ENCODE measurements at places on chromosomes 6 and 20. TPM values are rescaled to one million over a fixed set of nuclear protein-coding genes. Genes with fewer than 3 reads are reported as not detected.

LY6G5B gene
- total RNA-seq: 1.6 TPM

PDCD2 gene
- 141 TPM for total RNA-seq

OOEP gene
- not detected for total RNA-seq

POLR1H gene
- 29.7 TPM for total RNA-seq

GPX5 gene
- not detected for total RNA-seq

DOK5 gene
- 4.0 TPM for total RNA-seq

ARFGEF3 gene
- not detected for total RNA-seq

C4A gene
- total RNA-seq: 1.4 TPM

CALHM5 gene
- 7.2 TPM for total RNA-seq

DNA sequence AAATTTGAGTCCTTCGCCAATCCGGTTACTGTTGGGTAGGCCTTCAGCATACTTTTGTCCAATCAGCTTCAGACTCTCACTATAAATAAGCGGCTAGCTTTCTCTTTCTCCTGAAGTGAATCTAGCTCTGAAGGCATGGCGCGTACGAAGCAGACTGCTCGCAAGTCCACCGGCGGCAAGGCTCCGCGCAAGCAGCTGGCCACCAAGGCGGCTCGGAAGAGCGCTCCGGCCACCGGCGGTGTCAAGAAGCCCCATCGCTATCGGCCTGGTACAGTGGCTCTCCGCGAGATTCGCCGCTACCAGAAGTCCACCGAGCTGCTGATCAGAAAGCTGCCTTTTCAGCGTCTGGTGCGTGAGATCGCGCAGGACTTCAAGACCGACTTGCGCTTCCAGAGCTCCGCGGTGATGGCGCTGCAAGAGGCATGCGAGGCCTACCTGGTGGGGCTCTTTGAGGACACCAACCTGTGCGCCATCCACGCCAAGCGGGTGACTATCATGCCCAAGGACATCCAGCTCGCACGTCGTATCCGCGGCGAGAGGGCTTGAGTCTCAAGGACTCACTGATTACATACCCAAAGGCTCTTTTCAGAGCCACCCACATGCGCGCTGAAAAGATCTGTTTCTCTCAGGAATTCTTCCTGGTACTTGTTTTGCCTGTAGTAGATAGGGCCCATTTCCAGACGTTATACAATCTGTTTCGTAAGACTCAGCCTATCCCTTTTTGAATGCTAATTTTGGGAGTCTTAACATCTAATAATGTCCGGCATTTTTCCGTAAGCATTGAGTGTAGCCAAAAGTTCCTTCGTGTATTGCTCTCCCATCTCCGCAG is 102.0 kb downstream of the OR2B2 start:
- peak; percentile 94 for DNase-seq
- H3K36me3 ChIP-seq: no peaks in the 10 kb centered on the region
- peaks cover 39% of the 10 kb centered on the region for H3K4me1 ChIP-seq
- H3K27me3 ChIP-seq: no peaks in the 10 kb centered on the region
- H3K27ac ChIP-seq: peak overlapping the region; percentile 61
- H3K4me3 ChIP-seq: peak overlapping the region; percentile 51

GRCh38 chr6:1013656-1014430 is 298.1 kb upstream of the FOXQ1 start:
- H3K4me3 ChIP-seq: no peak overlapping the region
- H3K4me1 ChIP-seq: peaks cover 6% of the 10 kb centered on the region
- H3K27ac ChIP-seq: no peak overlapping the region
- no peaks in the 10 kb centered on the region for H3K36me3 ChIP-seq
- 0 out of 2 replicates have a peak, but pooled peaks cover 4% of the 10 kb centered on the region for H3K27me3 ChIP-seq
- no peak for DNase-seq

GRCh38 chr20:37886851-37887297 is 16.1 kb upstream of the VSTM2L start:
- H3K4me1 ChIP-seq: no peaks in the 10 kb centered on the region
- H3K27me3 ChIP-seq: no peaks in the 10 kb centered on the region
- DNase-seq: no peak
- no peak overlapping the region for H3K4me3 ChIP-seq

GRCh38 chr6:69888482-69889233 is 22.3 kb downstream of the COL19A1 start:
- no peaks in the 10 kb centered on the region for H3K27me3 ChIP-seq
- H3K27ac ChIP-seq: no peak overlapping the region
- no peaks in the 10 kb centered on the region for H3K4me1 ChIP-seq
- no peak overlapping the region for H3K4me3 ChIP-seq
- H3K36me3 ChIP-seq: no peaks in the 10 kb centered on the region
- no peak for DNase-seq

- no peak for DNase-seq
- no peak overlapping the region for H3K27ac ChIP-seq
- no peak overlapping the region for H3K4me3 ChIP-seq
Observed at GRCh38 chr6:29483735-29484134, 4.0 kb downstream of the MAS1L start.

DNA sequence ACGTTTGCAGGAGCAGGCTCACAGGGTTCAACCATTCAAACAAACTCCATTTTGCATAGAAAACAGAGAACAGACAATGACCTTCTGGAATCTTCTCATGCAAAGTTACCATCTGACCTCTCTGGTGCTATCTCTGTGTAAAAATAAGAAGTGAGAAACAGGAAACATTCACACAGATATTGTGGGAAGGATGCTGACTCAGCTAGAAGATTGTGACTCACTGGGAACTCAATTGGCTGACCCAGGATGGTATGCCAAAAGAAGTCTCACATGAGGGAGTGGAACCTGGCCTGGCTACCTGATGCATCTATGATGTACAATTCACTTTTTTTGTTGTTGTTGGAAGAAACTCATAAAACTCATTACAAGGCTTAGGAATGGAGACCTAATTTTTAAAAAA is 61.1 kb upstream of the TBX18 start:
- no peaks in the 10 kb centered on the region for H3K27me3 ChIP-seq
- DNase-seq: peak; percentile 14
- H3K4me3 ChIP-seq: no peak overlapping the region
- H3K27ac ChIP-seq: no peak overlapping the region

DNA sequence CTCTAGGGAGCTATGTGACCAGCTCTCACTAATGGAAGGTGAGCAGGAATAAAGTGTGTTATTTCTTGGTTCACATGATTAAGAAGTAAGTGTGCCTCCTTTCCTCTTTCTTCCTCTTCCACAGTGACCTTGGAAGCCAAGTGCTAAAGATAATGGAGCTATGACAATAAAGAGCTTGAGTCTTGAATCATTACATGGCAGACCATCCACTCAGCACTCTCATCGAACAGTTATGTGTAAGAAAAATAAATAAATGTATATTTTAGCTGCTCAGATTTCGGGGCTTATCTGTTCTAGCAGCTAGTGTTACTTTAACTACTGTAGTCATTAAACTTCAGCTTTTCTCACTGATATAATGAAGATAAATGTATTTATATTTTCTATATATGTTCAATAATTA is 72.9 kb downstream of the HDGFL1 start:
- H3K36me3 ChIP-seq: no peaks in the 10 kb centered on the region
- H3K4me3 ChIP-seq: no peak overlapping the region
- H3K4me1 ChIP-seq: peaks cover 4% of the 10 kb centered on the region
- H3K27ac ChIP-seq: no peak overlapping the region

- DNase-seq: no peak
- H3K27me3 ChIP-seq: no peaks in the 10 kb centered on the region
- H3K27ac ChIP-seq: no peak overlapping the region
- H3K4me3 ChIP-seq: no peak overlapping the region
Observed at GRCh38 chr6:105452376-105452775, 49.5 kb upstream of the PREP start.

DNA sequence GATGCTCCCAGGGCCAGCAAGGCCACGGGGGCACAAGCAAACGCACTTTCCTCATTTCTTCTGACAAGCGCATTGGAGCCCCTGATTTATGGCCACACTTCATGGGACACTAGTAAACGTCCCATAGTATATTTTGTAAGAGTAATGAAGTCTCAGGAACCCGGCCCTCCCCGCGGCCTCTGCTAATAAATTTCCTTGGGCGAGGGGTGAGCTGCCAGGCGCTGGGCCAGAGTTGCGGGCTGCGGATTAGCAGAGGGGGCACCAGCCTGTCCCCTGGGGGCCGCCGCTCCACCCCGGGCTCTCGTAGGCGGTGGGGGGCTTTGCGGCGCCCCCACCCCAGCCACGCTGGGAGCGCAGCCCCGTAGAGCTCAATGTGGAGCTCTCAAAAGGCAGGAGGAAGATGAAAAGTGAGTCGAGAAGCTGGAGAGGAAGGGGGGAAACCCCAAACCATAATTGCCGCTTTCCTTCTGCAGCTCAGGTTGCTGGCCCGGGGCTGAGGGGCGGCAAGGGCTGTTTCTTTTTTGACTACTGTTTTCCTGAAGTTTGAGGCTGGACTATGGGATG is 173.6 kb downstream of the CDC5L start:
- no peaks in the 10 kb centered on the region for H3K27me3 ChIP-seq
- no peak for DNase-seq
- H3K4me3 ChIP-seq: no peak overlapping the region

DNA sequence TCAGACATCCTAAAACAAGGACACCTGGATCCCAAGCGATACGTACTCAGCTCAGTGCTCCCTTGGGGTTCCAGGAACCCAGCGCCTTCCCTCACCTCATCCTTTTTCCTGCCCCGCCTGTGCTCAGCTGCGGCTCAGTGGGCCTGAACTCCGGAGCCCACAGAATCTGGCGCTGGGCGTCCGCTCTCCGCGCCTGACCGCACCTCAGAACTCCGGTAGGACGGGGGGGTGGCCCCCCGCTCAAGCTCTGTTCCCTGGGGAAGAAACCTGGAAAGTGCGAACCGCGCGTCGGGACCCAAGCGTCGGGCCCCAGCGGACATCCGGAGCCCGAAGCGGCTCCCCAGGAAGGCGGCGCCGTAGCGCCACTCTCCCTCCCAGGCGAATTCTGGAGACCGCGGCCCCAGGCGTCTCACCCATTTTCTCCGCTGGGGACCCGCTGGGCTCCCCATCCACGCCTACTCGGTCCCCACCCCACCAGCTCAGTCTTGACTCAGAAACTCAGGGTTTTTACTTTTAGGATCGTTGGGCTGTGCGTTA is 336 bp upstream of the LY6G5C start:
- peak overlapping the region; percentile 36 for H3K4me3 ChIP-seq
- no peak overlapping the region for H3K27ac ChIP-seq
- peak; percentile 56 for DNase-seq
- peaks cover 11% of the 10 kb centered on the region for H3K4me1 ChIP-seq

DNA sequence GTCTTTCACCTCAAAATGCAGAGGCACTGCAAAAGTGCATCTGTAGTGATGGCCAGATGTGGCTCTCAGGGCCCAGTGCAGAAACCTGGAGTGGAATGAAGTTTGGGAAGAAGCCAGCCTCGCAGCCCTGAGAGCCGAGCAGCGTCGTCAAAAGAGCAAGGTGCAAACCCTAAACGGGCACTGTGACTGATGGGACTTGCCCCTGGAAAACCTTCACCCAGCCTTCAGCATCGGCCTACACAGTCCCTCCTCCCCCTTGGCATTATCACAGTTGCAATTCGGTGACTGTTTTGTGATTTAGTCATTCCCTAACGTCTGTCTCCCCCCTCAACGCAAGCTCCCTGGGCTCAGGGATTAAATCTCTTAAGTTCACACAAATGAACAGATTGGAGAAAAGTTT is 38.6 kb downstream of the TAF4 start:
- no peaks in the 10 kb centered on the region for H3K36me3 ChIP-seq
- no peaks in the 10 kb centered on the region for H3K4me1 ChIP-seq
- no peak for DNase-seq
- no peak overlapping the region for H3K4me3 ChIP-seq
- no peaks in the 10 kb centered on the region for H3K27me3 ChIP-seq

- H3K4me3 ChIP-seq: no peak overlapping the region
- DNase-seq: no peak
- H3K27ac ChIP-seq: no peak overlapping the region
- H3K27me3 ChIP-seq: no peaks in the 10 kb centered on the region
Observed at GRCh38 chr6:135141728-135142127, 39.4 kb upstream of the MYB start.

GRCh38 chr20:8002056-8002455 is 17.5 kb downstream of the TMX4 start:
- no peaks in the 10 kb centered on the region for H3K36me3 ChIP-seq
- H3K4me1 ChIP-seq: no peaks in the 10 kb centered on the region
- H3K4me3 ChIP-seq: no peak overlapping the region
- no peak overlapping the region for H3K27ac ChIP-seq
- no peaks in the 10 kb centered on the region for H3K27me3 ChIP-seq

DNA sequence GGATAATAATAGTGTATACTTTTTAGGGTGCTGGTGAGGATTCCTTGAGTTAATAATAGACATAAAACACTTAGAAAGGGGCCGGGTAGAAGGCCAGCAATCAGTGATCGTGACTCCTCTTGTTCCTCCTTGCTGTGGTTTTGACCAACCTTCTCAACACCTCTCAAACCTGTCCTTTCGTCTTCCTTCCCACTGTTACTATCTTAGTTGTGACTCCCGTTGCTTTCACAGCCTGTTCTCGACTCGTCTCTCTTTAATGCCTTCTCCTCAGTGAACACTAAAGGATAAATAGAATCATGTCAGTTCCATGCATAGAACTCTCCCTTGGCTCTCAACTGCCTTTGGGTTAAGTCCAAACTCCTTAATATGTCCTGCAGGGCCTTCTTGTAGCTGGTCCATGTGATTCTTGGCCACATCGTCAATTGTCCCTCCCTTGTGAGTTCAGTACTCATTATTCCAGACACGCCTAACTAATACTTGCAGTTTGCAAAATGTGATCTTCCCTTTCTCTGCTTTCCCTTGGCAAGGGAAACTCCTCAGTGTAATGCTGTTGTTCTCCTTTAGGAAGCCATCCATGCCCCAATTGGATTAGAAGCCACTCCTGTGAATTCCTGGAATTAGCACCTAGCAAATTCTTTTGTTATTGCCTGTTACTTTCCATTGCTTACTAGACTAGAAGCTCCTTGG is 164.9 kb downstream of the UTRN start:
- no peak overlapping the region for H3K4me3 ChIP-seq
- no peak for DNase-seq
- H3K4me1 ChIP-seq: peaks cover 5% of the 10 kb centered on the region
- no peak overlapping the region for H3K27ac ChIP-seq
- H3K36me3 ChIP-seq: peaks cover 71% of the 10 kb centered on the region
- no peaks in the 10 kb centered on the region for H3K27me3 ChIP-seq

DNA sequence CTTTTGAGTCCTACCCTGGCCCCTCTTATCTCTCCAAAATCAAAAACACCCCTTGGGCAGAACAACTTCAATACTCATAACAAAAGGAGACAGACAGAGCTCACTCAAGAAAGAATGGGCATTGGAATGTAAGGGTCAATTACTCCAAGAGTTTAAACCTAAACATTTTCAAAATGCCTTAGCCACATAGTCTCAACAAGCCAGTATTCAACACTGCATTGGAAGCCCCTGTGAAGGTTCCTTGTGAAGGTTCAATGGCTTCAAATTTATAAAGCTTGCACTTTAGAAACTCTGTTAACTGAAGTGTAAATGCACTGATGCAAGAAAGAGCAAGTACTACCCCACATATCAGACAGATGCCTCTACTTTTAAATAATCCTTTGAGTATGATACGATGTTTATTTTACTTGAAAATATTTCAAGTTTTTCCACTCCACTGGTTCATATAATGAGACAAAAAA is 139.1 kb upstream of the LAMP5 start:
- peaks cover 32% of the 10 kb centered on the region for H3K4me1 ChIP-seq
- H3K4me3 ChIP-seq: no peak overlapping the region
- DNase-seq: peak; percentile 74
- no peaks in the 10 kb centered on the region for H3K27me3 ChIP-seq
